NCI-H524 treated with DMSO at 0.1 percent for 48 hours (cell line): ENCODE measurements at places on chromosomes 2 and 18.

DNA sequence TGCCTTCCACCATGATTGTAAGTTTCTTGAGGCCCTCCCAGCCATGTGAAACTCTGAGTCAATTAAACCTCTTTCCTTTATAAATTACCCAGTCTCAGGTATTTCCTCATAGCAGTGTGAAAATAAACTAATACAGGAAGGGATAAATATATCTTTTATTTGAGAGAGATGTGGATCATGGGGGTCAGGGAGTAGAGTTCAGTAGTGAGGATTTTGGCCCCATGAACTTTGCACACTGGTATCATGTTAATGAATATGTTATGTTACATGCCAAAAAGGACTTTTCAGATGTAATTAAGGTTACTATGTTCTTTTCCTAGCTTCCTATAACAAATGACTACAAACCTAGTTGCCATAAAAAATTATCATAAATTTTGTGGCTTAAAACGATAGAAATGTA is 1393.7 kb downstream of the DSC3 start:
- no peak for DNase-seq

- no peak for DNase-seq
These were observed 19.8 kb downstream of the SPTBN1 start for GRCh38 chr2:54475919-54476318.

- no peak for DNase-seq
These were observed 209.5 kb downstream of the PIK3C3 start for GRCh38 chr18:42164556-42164955.

DNA sequence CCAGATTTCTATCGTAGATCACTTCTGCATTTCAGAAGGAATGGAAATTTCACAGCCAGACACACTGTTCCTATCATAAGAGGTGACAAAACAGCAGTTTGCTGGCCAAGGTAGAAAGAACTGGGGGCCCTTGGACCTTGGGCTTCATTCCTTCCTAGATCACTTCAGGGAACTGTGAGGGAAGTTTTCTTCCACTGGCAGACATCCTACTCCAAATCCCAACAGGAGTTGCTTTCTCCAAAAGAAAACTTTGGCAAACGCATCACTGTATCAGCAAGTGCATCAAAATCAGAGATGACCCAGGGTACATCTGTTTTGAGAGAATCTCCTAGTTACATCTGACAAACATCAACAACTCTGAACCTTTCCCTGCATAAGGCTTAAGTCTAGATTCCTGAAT is 348.4 kb upstream of the KLHL29 start:
- DNase-seq = no peak

- DNase-seq = no peak
These were observed 437.7 kb downstream of the PLCL1 start for GRCh38 chr2:198242093-198242492.

- no peak for DNase-seq
These were observed 60.4 kb downstream of the KIAA1328 start for GRCh38 chr18:36889321-36889720.

- DNase-seq = no peak
These were observed 426.2 kb downstream of the NCKAP5 start for GRCh38 chr2:133142087-133142486.

GRCh38 chr2:215626063-215626462 is 190.2 kb upstream of the FN1 start:
- no peak for DNase-seq

GRCh38 chr18:56238576-56238975 is 399.8 kb downstream of the TXNL1 start:
- no peak for DNase-seq

- no peak for DNase-seq
These were observed 21.0 kb downstream of the SLC25A52 start for GRCh38 chr18:31739651-31740050.

GRCh38 chr2:164960159-164960558 is 4.8 kb upstream of the SLC38A11 start:
- DNase-seq = no peak

GRCh38 chr2:228549441-228550007 is 368.0 kb upstream of the SPHKAP start:
- DNase-seq = no peak

GRCh38 chr18:78977637-78978348 is 1.8 kb upstream of the SALL3 start:
- no peak for DNase-seq

- DNase-seq = no peak
These were observed 298.1 kb downstream of the CBLN2 start for GRCh38 chr18:72246076-72246475.

GRCh38 chr2:100819370-100820272 is at the start of gene NPAS2:
Gene NPAS2 (plus strand): TSS chr2:100820139. CDS start chr2:100904755, 84,616 bp downstream.
- DNase-seq = no peak

DNA sequence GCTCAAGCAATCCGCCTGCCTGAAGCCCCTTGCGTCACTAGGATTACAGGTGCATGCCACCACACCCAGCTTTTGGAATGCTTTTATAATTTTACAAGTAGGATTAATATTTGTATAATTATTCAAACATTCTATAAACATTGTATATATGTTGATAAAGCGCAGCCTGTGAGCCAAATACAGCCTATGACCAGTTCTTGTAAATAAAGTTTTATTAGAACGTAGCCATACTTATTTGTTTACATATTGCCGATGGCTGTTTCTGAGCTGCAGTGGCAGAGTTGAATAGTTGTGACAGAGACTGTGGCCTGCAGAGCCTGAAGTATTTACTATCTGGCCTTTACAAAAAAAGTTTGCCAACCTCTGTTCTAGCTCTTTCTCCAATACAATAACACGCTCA is 232.6 kb downstream of the OTX1 start:
- DNase-seq = no peak
